ENCODE measurements at places on chromosomes 12 and 14. TPM values are rescaled to one million over a fixed set of nuclear protein-coding genes. Genes with fewer than 3 reads are reported as not detected.

GRCh38 chr12:108355069-108355468 is 16.0 kb upstream of the CMKLR1 start:
- DNase-seq = no peak

GRCh38 chr12:66066137-66066928 is 64.2 kb downstream of the LLPH start:
- DNase-seq = no peak

DNA sequence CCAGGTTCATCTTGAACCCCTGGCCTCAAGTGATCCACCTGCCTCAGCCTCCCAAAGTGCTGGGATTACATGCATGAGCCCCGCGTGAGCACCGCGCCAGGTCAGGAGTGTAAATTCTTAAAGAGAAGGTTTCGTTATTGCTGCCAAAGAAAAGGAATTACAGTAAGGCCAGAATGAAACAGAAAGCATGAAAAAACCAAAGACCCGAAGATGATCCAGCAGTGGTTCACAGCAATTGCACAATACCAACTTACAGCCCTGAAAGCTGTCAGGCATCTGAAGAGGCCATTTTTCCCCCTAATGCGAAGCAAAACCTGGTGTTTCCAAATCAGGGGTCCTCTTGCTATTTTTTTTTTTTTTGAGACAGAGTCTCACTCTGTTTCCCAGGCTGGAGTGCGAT is 10.3 kb downstream of the RBM23 start:
- no peak for DNase-seq

DNA sequence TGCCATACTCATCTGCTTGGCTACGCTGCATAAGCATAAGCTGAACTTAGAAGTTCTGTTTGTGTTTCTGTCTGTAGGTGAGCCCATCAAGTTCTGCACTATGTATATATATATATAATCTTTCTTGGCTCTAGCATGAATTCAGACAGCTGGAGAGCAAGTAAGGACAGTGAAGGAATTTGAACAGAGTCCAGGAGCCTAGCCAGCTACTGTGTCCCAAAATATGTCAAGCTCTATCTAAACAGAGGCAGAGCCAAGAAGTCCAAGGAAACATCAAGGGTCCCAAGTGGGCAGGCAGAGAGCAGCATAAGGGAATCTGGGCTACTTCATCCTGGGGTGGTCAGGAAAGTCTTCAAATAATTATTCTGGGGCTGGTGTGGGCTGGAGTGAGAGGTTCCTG is 118.5 kb upstream of the NPAS3 start:
- DNase-seq = no peak

DNA sequence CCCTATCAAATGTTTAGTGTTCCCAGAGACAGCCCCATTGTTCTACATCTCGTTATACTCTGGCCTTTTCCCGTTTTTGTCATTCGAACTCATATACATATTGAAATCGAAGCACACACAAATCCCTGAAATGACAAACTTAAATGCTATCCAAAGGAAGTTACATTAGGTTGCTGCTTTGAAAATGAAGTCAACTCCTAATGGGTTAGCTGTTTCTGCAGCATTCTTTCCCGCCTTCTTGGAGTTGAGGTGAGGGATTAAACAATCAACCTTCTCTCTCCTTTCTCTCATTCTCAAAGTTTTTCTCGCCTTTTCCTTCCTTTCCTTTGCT is 642 bp upstream of the PHC1 start:
- DNase-seq = no peak

DNA sequence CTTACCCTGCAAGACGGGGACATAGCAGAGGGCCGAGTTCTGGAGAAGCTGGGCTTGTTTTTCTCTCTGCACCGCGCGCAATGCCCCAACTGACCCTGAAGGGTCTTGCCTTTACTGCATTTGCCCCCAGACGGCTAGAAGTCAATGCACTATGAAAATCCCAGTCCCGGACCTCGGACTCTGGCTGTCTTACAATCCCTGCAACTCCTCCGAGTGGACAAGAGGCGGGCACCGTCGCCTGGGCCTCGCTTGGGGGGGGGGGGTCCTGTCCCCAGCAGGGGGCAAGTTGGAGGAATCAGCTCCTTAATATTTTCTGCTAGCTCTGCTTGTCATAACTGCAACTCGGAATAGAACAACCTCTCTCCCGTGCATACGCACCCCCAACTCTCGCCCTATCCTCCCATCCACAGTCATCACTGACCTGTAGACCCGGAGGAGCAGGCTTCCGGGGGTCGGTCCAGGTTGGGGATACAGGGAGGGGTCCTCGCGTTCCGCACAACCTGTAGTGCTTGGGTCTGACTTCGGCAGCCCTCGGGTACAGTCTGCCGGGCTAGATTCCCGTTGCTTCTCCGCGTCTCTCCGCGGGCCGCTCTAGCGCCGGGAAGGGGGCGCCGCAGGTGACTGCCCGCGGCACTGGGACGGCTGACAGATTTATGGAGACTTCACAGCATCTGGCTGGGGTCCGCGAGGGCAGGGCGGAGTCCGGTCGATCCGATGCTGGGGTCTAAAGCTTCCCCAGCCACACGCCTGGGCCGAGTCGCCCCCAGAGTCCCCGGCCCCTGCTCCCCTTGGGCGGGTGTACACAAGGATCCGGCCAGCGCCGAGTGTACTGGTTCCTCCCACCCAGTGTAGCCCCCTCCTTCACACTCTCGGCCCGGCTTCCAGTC is 3.3 kb upstream of the PAX9 start:
- no peak for DNase-seq

- no peak for DNase-seq
These were observed 145.5 kb upstream of the TMEM132C start for GRCh38 chr12:128121424-128121823.

DNA sequence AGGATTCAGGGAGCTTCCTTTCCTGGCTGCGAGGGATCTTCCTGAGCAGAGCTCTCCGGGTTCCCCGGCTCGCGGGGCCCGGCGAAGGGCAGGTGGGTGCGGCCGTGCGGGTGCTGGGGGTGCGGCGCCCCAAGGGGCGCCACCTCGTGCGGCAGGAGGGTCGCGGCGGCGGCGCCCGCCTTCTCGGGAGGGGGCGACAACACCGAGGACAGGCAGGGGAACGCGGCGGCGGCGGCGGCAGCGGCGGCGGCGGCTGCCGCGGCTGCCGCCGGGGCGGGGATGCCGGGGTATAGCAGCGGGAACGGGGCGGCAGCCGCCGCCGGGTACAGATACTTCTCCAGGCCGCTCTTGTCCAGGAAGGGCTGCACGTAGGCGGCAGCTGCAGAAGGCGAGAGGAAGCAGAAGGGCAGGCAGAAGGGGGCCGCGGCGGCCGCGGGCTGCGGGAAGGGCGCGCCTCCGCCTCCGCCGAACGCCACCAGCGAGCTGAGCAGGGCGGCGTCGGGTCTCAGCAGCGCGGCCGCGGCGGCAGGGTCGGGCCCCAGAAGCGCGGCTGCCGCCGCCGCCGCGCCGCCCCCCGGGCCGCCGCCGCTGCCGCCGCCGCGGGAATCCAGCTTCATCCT is 2.7 kb downstream of the BHLHE41 start:
- DNase-seq = peak; percentile 72

DNA sequence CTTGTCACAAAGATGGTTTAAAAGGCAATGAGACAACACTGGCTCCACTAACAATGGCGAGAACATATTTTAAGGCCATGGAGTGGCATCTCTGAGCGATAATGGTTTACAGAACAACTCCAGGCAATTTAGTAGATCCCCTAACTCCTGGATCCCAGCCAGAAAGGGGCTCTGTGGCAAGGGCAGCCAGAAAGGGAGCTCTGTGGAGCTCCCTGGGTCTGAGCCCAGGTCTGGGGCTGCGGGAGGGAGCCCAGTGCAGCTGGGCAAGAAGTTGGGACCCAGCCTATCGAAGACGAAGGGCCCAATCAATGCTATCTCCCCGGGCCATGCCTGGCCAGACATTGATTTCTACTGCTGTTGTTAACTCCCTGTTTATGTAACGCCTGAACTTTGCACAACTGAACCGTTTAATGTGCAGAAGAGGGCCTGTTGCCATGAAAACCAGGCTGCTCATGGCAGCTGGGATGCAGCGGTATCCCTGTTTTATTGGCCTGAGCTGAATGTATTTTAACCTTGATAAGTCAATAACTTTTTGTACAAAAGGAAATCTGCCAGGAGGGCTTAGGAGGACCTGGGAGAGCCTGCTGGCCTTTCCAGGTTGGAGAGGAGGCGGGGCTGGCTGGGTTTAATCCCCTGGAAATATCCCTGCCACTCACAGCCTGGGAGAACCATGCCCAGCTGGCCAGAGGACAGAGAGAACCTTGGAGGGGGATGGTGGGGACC is 6.7 kb upstream of the FAM222A start:
- DNase-seq = no peak

DNA sequence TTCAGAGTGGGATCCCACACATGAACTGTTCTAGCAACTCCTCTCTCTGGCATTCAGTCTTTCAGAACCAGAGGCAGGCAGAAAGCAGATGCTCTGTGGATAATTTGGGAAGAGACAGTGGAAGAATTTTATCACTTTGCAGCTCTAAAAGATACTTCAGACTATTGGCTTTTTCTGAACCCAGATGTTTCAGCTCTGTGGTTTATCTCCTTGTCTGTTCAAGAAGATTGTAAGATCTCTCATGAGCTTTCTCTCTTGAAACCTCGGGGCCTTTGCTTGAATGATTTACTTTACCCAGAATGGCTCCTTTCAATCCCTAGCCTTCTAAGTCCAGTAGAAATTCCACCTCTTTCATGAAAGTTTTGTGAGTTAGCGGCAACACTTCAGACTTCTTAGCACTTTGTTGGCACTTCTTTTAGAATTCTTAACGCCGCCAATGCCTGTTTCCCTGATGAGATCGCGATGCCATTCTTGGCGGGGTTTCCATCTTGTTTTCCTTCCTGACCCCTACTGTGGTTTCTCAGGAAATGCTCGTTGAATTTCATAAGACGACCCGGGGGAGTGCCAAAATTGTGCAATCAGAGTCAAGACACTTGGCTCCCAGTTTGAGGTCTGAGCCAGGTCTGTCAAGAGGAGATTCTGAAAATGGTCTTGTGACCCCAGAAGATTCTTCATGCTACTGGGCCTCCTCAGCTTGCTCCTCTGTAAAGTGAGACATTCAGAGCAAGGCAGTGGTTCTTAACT is 107.0 kb upstream of the PRICKLE1 start:
- DNase-seq = peak; percentile 16

GRCh38 chr14:100304825-100305323 is 1.4 kb downstream of the SLC25A29 start:
- peak; percentile 72 for DNase-seq

DNA sequence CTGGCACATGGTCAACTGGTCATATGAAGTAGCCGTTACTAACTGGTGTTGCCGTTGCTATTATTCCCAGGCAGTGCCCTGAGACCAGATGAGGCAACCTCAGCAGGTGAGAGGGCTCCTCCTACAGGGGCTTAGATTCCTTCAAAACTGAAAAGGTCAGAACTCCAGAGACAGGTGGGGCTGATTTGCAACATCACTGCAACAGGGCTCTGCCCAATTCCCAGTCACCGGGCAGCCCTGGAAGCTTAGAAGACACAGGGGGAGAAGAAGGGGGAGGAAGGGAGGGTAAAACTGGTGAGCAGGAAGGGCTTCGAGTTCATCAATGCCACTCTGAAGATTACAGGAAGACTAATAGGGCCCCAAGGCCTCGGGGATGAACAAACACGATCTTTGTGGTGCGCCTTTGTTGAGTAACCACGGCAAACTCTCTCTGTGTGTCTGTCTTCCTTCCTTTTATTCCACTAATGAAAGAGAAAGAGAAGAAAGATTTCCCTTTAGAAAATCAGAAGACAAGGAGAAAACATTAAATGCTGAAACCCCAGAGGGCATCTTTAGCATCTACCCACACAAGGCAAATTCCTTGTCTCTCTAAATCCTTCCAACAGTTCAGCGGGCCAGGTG is 749.1 kb upstream of the TBX3 start:
- DNase-seq = no peak

DNA sequence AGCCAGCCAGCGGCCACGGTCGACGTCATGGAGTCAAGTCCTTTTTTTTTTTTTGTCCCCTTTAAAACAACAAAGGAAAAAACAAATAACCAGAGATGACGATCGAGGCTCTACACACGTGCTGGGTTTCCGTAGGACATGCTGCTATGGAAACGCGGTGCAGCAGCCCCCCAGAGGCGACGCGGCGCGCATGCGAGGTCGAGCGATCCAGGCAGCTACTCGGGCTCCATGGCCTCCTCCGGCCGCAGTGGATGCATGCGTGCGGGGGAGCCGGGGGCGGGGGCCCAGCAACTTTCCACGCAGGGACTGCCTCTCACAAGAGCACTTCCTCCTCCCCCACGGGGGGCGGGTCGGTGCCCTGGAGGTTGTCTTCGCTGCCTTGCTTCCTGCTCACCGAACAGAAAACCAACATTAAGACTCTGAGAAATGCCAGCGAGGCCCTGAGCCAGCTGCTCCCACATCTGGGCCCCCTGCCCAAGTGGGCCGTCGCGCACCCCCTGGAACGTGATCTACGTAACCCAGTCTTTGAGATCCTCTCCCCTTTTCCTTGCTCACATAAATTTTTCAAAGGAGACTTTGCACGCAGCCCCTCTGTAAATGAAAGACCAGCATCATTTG is 30.7 kb downstream of the P2RX4 start:
- peak; percentile 92 for DNase-seq

- no peak for DNase-seq
These were observed 16.2 kb downstream of the SYNE3 start for GRCh38 chr14:95500201-95500681.

DNA sequence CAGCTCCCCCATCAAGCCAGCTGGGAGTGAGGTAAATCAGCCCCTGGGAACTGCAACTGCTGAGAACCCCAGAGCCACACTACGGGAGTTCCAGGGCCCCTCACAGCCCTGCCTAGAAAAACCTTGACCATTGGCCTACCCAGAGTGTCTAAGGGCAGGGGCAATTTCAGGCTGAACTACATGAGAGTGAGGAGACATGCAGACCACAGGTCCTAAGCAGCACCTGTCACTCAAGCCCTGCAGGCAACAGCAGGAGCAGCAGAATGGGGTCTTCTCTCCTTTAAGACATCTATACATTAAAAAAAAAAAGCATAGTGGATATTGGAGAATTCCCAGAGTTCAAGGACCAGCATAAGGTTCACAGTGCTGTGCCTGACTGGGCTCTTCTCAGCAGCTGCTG is 4.9 kb downstream of the NCKAP5L start:
- DNase-seq = no peak

- no peak for DNase-seq
These were observed 76.0 kb upstream of the CAPRIN2 start for GRCh38 chr12:30830751-30831150.

- no peak for DNase-seq
These were observed 284.9 kb downstream of the RGS6 start for GRCh38 chr14:72217135-72217534.

GRCh38 chr12:57716305-57716704 is 22.2 kb downstream of the AGAP2 start:
- DNase-seq = no peak

- no peak for DNase-seq
These were observed 259.7 kb upstream of the TMEM132C start for GRCh38 chr12:128007250-128007649.

Gene SSPN
- total RNA-seq = 10.9 TPM

Gene PAPLN
- total RNA-seq = 8.1 TPM

Gene PTGDR
- 1.4 TPM for total RNA-seq

Gene TPCN1
- 103 TPM for total RNA-seq

Gene PRIM1
- 6.6 TPM for total RNA-seq

Gene DBX2
- total RNA-seq = not detected

Gene PDE3A
- total RNA-seq = 17.3 TPM

Gene KLHL28
- total RNA-seq = 7.4 TPM
